ENCODE measurements at places on chromosomes 7 and 10.

DNA sequence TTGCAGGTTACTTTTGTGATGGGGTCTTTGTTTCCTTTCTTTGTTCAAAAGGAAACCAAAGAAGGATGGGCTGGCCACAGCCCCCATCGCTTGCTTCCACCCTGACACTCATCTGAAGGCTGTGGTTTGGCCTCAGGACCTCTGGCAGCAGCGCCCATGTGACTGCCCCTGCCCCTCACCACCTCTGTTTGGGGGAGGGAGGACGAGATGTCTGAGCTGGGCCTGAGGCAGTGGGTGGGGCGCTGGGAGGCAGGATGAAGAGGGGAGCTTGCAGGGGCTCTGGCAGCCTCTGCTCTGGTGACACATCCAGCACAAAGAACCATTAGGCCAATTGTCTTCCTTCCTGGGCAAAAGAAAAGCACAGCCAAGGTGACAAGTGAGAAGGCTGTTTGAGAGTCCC lies 15.9 kb upstream of the CHST15 start:
- DNase-seq = no peak

- DNase-seq = no peak
Observed at GRCh38 chr10:128563904-128564303, 437.7 kb upstream of the MKI67 start.

DNA sequence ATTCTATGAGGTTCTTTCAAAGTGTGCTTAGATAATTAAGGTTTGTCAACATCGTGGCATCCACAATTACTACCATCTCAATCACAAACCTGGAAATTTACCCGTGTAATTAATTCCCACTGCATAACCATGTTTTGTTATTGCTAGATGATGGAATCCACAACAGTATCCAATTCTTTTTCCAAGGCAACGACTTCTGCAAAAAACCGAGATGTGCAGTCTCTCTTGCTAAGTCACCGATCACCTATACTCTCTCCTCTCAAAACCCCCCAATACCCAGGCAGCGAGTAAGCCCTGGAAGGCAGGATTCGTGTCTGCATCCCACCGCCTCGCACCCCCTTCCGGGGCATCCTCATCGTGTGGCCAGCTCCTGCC lies 678 bp upstream of the EIF4H start:
- no peak for DNase-seq

- no peak for DNase-seq
Observed at GRCh38 chr7:66267249-66267648, 62.1 kb downstream of the TPST1 start.

DNA sequence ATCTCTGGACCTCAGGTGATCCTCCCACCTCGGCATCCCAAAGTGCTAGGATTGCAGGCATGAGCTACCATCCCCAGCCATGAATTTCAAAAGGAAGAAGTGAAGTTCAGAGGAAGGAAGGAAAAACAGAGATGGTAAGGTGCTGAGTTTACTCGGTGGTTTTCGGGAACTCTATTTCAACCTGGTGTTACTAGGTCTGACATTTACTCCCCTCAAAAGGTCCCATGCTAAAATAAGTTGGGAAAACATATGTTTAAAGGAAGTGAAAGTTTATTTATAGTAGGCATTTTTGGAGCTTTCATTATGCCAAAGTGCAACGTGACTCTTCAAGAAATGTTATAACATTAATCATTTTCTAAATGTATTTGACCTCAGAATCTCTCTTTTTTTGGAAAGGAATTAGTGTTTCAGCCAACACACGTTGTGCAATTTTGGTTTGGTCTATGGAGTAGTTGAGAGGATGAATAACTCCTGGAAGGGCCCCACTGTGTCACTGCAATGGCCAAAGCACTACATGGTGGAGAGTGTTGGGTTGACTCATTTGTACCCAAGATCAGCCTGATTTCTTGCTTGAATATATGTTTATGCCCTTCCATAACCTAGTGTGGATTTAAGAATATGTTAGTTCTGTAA lies 114.7 kb upstream of the FAM171A1 start:
- no peak for DNase-seq

DNA sequence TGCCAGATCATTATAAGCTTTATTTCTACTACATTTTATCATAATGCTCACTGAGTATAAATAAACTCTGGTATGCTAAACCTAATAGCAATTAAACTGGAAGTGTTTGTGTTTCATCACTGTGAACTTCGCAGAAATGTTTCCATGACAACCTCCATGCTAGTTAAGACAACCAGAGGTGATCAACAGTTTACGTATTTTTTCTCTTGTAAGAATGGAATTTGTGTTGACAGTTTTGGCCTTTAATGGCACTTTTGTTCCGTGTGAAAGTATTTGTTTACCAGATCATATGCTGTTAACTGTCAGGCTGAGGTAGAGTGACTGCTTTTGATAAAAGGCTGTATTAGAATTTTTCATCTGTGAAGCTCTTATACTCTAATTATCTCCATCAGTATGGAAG lies 212.1 kb upstream of the PPP1R3A start:
- DNase-seq = no peak

DNA sequence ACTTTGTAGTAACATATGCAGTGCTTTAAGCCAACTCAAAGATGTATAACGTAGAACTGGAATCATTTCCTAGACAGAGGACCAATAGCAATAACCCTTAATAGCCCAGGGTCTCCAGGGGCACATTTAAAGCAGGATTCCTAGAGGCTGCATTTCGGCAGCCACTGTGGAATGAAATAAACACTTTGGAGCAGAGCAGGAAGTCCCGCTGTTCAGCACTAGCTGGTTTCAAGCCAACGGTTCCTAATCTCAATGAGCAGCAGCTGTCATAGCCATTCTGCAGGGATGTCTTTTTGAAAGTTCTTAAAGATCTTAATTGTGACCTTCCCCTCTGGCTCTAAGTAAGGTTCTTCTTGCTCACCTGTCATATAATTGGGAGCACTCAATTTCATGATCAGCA lies 18.4 kb upstream of the MACROH2A2 start:
- DNase-seq = no peak

GRCh38 chr7:5677538-5678294 lies 103.7 kb downstream of the RNF216 start:
- DNase-seq = peak; percentile 46

DNA sequence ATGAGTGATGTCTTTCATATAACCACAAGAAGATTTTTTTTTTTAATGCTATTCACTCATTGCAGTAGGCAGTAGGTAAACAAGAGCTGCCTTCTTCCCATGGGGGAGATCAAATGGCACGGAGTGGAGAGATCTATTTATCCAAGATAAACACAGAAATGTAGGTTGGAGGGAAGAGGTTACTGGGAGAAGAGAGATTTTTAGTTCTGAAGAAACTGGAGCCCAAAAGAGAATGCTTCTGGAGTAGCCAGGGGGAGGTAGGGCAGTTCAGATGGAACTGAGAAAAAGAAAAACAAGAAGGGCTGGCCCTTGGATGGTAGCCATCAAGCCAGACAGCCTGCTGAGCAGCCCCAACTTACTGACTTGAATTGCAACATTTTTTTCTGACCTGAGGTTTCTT lies 270.1 kb upstream of the TPK1 start:
- no peak for DNase-seq

GRCh38 chr10:99236627-99237309 lies 1.1 kb upstream of the HPSE2 start:
- DNase-seq = no peak

DNA sequence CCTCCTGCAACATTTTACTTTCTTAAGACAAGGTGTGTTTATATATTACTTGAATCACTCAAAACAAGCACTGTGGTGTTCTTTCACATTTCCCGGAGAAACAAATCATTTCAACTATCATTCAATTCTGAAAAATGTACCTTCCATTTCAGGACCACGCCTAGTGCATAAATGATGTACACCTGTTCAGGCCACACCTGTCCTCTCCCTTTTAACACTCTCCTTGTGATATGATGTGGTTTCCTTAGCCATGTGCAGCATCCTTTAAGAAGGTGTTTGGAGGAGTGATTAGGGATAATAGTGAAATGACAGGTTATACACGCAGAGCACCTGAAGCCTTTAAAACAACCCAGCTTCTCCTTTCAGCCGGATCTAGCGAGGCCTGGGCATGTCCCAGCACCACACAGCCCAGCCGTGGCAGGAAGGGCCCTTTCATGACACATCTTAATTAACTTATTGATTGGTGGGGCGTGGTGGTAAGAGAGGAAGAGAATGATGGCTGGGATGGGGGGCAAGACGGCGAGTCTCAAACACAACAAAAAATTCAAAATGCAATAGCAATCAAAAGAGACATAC lies 26.9 kb downstream of the ABLIM1 start:
- DNase-seq = no peak

GRCh38 chr7:41869091-41869490 lies 166.2 kb upstream of the INHBA start:
- DNase-seq = no peak

DNA sequence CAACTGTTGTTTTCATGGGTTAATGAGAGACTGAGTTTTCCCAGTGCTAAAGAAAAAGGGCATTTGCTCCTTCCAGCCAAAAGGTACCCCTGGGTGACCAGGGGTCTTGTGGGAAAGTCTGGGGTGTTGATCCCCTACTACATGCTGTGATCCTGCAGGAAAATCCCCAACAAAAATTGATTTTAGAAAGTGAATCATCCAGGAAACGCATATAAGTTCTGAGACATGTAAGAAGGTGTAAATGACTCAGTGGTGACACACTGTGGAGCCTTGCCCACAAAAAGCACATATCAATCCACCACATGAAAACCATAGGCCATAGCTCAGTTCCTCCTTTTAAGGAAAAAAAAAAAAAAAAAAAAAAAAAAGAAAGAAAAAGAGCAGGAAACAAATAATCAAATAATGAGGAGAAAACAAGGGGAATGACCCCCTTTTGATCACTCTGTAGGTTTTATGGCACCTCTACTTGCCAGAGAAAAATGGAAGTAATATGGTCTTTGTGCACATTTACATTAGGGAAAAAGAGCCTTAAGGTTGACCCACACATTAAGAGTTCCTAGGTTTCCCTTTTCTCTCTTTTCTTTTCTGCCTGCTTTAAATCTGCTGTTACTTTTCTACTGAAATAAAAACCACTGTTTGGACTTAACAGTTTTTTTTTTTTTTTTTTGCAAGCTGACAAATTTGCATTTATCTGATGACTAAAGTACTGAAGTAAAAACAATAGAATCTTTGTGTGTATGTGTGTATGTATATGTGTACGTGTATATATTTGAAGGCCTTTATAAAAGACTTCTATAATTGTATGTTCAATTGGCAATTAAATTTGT lies 386.0 kb downstream of the KIF20B start:
- DNase-seq = peak; percentile 3

DNA sequence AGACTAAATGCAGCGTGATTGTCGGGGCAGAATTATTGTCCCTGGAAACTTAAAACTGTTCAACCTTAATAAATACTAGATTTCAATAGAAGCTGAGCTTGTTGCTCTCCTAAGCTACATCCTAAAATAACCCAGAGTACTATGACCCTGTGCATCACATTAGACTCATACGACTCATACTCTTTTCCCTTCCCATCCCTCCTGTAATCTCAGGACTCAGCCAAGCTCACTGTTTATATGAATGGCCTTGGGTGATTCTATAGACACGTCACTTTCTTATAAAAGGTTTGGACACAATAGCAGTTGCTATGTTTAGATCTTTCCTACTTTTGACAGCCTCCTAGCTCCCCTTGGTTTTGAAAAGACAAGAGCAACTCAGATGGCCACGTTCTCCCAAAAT lies 17.2 kb downstream of the TCF7L2 start:
- no peak for DNase-seq

DNA sequence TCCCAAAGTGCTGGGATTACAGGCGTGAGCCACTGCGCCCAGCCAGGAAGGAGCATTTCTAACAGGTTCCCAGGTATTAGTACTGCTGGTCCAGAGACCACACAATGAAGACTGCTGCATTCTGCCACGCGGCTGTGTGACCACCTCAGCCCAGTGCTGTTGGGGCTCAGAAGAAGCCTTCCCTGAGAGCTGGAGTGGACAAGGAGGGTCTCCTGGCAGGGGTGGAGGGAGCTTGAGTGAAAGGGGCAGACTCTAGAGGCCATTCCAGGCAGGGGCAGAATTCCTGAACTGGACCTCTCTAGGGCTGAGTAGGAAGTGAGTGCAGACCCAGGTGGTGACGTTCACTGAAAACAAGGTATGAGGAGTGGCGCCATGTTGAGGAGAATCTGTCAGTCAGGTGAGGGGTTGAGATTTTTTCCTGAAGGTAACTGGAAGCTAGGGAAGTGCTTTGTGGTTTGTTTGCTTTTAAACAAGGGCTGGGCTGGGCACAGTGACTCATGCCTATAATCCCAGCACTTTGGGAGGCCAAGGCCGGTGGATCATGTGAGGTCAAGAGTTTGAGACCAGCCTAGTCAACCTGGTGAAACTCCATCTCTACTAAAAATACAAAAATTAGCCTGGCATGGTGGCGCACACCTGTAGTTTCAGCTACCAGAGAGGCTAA lies 67.6 kb downstream of the TACC2 start:
- DNase-seq = no peak

DNA sequence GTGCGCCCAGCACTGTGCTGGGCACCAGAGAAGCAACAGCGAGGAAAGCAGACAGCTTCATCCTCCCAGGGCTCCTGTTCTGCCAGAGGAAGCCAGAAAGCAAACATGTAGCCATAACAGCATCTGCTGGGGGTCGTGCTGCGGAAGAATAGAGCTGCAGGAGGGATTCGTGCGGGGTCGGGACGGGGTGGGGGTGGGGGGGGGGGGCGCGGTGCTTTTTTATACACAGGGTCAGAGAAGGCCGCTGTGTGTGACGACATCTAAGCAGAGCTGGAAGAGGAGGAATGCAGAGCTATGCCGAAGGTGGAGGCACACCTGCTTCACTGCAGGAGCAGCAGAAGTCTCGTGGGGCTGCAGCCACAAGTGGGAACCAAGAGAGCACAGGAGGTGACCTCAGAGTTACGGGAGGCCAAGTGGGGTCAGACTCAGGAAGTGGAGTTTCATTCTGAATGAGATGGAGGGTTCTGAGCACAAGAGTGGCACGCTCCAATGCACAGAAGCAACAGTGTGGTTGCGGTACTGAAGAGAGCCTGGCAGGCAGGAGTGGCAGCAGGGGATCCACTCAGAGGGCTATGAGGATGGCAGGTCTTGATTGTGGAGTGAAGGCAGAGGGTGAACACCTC lies 11.1 kb downstream of the PKD1L1 start:
- DNase-seq = no peak

GRCh38 chr10:121092720-121093095 lies 241.5 kb downstream of the WDR11 start:
- no peak for DNase-seq

DNA sequence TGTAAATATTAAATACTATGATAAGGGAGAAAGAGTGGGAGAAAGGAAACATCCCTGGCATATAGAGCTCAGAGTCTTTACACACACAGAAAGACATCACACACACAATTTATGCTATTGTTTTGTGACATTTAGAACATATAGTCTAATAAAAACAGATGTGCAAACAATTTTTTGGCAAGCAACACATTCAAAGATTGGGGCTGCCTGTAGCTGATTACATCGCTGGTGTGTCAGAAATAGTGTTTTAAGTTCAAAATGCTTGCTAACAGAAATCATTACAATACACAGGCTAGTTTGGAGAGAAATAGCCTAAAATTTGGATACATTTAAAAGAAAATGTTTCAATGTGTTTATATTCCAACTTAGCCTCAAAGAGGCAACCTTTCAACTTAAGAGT lies 256.7 kb upstream of the NPVF start:
- no peak for DNase-seq

DNA sequence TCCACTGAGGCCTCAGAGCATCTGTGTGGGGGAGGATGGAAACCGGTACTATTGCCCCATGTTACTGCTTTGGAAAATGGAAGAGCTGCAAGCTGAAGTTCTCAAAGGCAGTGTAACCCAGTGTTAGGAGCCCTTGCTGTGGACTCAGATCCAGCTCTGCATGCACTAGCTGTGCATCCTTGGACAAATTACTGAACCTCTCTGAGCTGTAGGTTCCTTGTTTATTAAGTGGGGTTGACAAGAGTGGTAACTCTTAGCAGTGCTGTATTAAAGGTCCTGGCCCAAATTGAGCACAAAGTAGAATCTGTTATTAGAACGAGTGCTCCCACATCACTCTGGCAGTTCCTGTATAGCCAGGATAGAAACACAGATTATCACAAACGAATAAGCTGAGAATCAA lies 234.2 kb downstream of the USP6NL start:
- no peak for DNase-seq

All from activated naive CD4-positive, alpha-beta T cell treated with Interleukin-2 at 50 U/mL for 16 hours (primary cell).